ENCODE measurements at places on chromosomes 3 and 15.
A peak's percentile ranks its signal among the peaks of the same experiment; 100 is the strongest.

- H3K4me3 ChIP-seq: no peak overlapping the region
- no peaks in the 10 kb centered on the region for H3K36me3 ChIP-seq
- H3K4me1 ChIP-seq: no peaks in the 10 kb centered on the region
- H3K27me3 ChIP-seq: no peaks in the 10 kb centered on the region
- no peak for DNase-seq
Measured at GRCh38 chr3:109387621-109388020, 50.3 kb upstream of the DPPA4 start.

- no peak overlapping the region for H3K4me3 ChIP-seq
- no peak overlapping the region for H3K27ac ChIP-seq
- no peak for DNase-seq
- no peaks in the 10 kb centered on the region for H3K36me3 ChIP-seq
- no peaks in the 10 kb centered on the region for H3K4me1 ChIP-seq
Measured at GRCh38 chr3:186775999-186776398, 7.4 kb upstream of the EIF4A2 start.

GRCh38 chr3:66496746-66497145 lies 4.1 kb downstream of the LRIG1 start:
- H3K36me3 ChIP-seq: no peaks in the 10 kb centered on the region
- no peak overlapping the region for H3K4me3 ChIP-seq
- no peak for DNase-seq
- peaks cover under 1% of the 10 kb centered on the region for H3K4me1 ChIP-seq
- H3K27me3 ChIP-seq: no peaks in the 10 kb centered on the region
- peak overlapping the region; percentile 96 for H3K27ac ChIP-seq

- no peaks in the 10 kb centered on the region for H3K36me3 ChIP-seq
- H3K27me3 ChIP-seq: no peaks in the 10 kb centered on the region
- no peaks in the 10 kb centered on the region for H3K4me1 ChIP-seq
- DNase-seq: no peak
Measured at GRCh38 chr15:90857883-90858443, 10.4 kb upstream of the FURIN start.

- H3K4me3 ChIP-seq: no peak overlapping the region
- no peak overlapping the region for H3K27ac ChIP-seq
- H3K4me1 ChIP-seq: no peaks in the 10 kb centered on the region
- DNase-seq: no peak
Measured at GRCh38 chr3:141816958-141817357, 53.8 kb downstream of the GRK7 start.

Data from uterus (tissue), 4 donors.